ENCODE measurements at places on chromosomes 2 and 18. TPM values are rescaled to one million over a fixed set of nuclear protein-coding genes. Genes with fewer than 3 reads are reported as not detected.

Gene INPP5D
- total RNA-seq: 247 TPM

GRCh38 chr2:75431763-75432162 is 129.0 kb downstream of the EVA1A start:
- no peaks in the 10 kb centered on the region for H3K27me3 ChIP-seq
- H3K27ac ChIP-seq: peak overlapping the region; percentile 91
- H3K4me3 ChIP-seq: peak overlapping the region; percentile 67
- no peak for DNase-seq

DNA sequence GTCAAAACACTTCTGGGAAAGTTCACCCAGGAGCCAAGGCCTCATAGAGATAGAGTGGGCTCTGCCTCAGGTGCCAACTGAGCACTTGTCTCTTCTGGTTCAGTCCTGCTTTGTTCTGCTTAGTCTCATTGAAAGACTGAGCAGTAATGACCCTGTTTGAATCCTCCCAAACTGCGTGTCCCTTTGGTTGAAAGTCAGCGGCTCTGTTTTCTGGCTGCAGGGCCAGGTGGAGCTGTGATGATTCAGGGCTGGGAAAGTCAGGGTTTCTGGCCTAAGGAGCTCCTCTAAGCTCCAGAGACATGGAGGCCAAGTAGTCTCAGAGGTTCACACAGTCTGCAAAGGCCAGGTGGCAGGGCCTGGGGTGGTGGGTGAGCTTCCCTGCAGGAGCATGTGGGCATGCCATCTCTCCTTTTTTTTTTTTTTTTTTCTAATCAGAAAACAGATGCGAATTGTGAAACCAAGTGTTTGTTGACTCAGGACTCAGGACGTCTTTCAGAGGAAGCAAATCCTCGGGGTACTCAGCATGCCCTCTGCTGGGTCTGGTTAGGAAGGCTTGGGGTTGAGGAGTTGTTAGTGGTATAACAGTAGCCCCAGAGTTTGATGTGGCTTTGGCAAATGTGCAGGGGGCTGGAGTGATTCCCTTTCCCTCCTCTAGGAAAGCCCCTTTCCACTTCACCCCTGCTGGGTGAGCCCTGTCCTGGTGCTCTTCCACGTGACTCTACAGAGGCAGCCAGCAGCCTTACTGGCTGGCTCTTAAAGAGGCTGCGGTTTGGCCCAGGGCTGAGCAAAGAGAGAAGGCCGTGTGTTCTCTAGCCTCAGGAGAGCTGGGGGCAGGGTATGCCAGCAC is 38.3 kb downstream of the TMEM17 start:
- H3K36me3 ChIP-seq: no peaks in the 10 kb centered on the region
- peaks cover 8% of the 10 kb centered on the region for H3K27me3 ChIP-seq
- no peak for DNase-seq
- H3K27ac ChIP-seq: no peak overlapping the region

Gene CDH7
- not detected for total RNA-seq

GRCh38 chr2:204255526-204255925 is 289.7 kb upstream of the PARD3B start:
- no peaks in the 10 kb centered on the region for H3K36me3 ChIP-seq
- no peak for DNase-seq
- H3K27ac ChIP-seq: no peak overlapping the region
- H3K4me1 ChIP-seq: no peaks in the 10 kb centered on the region
- H3K27me3 ChIP-seq: peaks cover 15% of the 10 kb centered on the region

Gene OST4
- total RNA-seq: 243 TPM

Gene UGT1A8
- total RNA-seq: not detected

Measured in activated B cell treated with CpG ODN at 0.5 μM for 24 hours (primary cell).